ENCODE measurements at places on chromosomes 4 and X.

DNA sequence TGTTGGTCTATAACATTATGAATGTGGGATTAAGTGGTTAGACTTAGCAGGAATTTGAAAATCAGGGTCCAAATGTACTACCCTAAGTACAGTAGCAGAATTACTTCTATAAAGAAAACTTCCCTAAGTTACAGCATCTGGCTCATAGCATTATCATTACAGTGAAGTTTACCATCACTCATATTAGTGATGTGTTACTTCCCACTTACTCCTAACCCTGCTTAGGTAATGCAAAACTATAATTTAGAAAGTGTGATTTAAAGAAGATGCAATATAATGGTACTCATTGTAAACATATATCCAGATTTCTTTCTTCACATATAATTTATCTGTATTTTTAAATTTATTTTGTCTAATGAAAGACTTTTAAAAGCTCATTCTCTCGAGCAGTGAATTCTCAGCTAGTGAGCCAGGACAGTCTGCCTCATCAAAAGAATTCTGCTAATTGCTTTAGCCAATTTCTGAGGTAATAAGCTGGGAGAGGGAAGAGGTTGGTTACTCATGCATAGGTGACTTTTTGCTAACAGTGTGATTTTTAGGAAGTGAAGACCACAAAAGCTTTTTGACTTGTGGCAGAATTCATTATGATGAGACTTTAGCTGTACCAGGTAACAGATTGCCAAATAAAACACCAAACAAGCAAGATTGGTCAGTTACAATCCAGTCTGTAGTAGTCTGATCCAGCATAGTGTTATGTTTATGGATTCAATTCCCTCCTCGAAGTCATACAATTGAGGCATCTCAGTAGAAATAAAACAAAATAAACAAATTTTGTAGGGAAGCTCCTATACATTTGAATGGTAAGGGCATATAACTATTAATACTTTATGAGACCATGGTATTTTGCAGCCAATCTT, 21.0 kb downstream of the PLS3 start:
- no peak for DNase-seq

- DNase-seq = no peak
Observed at GRCh38 chrX:93875621-93876282, 201.7 kb downstream of the FAM133A start.

DNA sequence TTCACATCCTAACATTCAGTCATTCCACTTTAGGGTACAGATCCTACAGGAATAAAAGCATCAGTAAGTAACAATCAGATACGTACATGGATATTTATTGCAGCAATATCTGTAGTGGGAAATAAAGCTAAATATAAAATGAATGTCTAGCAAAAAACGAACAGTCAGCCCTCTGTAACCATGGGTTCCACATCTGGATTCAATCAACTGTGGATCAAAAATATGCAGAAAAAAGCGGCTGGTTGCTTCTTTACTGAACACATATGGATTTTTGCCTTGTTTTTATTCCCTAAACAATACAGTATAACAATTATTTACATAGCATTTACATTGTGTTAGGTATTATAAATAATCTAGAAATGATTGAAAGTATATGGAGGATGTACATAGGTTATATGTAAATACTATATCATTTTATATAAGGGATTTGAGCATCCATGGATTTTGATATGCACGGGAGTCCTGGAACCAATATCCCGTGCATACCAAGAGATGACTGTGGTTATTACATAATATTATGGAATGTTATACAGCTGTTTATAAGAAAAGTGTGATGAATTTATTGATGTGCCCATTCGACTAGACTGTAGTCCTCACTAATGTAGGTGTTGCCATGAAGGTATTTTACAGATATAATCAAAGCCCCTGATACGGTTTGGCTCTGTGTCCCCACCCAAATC, 132.8 kb downstream of the ARHGEF9 start:
- DNase-seq = no peak

- no peak for DNase-seq
Observed at GRCh38 chr4:17867276-17867675, 56.5 kb downstream of the NCAPG start.

- DNase-seq = no peak
Observed at GRCh38 chr4:129358571-129358970, 262.6 kb downstream of the C4orf33 start.

DNA sequence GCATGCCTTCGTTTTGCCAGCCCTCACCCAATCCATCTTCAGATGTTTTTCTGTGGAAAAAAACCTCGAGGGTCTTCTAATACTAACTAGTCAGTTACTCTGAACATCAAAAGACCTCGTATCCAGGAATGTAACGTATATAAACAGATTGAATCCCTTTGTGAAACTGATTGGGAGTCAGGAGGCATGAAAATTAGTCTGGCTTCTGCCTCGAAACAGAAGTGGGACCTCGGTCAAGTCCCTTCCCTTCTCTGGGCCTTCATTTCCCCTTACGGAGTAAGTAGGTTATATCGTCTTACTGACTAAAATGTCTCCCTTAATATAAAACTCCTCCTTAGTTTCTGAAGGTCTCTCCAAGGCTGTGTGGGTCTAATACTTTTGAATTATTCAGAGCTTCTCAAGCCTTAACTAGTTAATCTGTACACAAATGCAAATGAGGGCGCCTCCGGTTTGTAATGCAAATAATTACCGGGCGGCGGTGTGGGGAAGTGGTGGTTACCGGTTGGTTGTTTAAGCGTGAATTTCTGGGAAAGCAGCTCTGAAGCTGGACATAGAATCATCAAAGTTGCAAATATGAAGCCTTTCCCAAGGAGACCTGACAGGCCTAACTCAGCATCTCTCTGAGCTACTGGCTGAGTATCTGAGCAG, 11.4 kb upstream of the NKRF start:
- no peak for DNase-seq

GRCh38 chr4:75512386-75513211, 1.6 kb downstream of the RCHY1 start:
- peak; percentile 15 for DNase-seq

DNA sequence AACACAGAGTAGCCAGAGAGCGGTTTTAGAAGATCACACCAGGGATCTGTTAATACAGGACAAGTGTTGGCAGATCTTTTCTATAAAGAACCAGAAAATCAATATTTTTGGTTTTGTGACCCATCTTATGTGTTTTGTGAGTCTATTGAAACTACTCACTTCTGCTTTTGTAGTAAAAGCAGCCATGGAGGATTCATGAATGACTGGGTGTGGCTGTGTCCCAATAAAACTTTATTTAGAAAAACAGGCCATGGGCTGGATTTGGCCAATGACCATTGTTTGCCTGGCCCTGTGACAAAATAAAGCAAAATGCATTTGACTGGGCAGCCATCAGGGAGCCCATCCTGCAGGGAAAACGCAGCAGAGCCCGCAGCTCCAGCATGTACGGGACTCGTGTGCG, 99.9 kb upstream of the ADRA2C start:
- DNase-seq = no peak

DNA sequence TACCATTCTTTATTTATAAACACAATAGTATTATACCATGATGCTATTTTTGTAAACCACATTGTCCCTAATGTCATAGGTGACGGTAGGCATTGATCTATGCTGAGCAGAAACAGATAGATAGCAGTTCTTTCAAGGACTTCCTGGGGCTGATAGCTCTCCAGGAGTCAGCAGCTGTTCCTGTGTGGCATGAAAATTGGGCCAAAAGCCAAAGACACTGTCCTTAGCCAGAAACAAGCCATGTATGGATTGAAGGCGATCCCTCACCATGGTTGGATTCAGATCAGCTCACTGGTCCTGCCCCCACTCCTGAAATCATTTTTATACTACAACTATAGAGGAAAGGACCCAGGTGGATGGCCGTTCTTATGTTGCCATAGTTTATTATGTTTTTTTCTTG, 53.6 kb downstream of the DDX60 start:
- no peak for DNase-seq

DNA sequence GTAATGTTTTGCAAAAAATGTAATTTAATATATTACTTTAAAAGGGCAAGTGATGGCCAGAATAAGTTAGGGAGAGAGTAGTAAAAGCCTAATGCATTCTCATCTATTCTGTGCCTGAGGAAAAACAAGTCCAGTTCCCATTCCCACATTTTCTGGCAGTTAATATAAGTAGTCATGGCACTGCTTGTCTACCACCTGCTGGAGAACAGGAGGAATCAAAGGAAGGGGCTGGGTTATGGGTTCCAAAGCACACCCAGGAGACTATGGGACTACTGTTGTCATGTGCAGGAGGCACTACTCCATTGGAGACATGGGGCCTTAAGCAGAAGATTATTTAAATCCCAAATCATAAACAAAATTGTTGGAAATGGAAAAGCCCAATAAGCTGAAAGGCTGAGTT, 2618.6 kb downstream of the ARAP2 start:
- DNase-seq = no peak

GRCh38 chrX:72128881-72129280, 2.8 kb downstream of the RTL5 start:
- DNase-seq = peak; percentile 32

DNA sequence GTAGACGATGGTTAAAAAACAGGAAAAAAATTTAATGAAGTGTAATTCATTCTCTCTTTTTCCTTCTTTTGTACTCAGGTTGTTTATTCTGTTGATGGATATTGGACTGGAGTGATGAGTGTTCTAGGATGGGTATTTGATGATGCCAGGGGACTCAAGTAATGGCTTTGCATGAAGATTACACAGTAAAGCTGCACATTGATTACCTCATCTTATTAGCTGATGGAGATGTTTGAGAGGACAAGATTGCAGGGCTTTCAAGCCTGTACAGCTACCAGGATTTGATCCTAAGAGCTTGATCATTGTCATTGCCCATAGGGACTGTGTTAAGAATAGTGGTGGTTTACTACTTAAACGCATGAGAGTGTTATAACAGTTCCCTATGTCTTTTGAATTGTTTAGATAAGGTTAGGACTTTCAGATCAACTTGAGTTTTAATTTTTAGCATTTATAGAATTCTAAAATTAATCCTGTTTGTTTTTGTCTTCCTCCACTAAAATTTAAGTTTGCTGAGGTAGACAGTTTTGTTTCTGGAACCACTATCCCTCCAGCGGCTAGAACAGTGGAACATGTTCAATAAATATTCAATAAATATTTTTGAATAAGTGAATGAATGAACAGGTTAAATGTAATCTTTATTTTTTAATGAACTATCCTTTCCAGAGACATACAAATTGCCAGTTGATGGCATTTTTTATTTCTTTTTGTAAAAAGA, 58.2 kb downstream of the GAB1 start:
- no peak for DNase-seq

GRCh38 chr4:27357283-27357682, 496.6 kb downstream of the STIM2 start:
- DNase-seq = no peak

- no peak for DNase-seq
Observed at GRCh38 chrX:131741103-131741581, 197.3 kb downstream of the OR13H1 start.

GRCh38 chr4:81030061-81030980, at the start of gene BMP3:
Gene BMP3, plus strand, starts transcription at chr4:81030708. Its CDS starts 577 bp downstream, at chr4:81031285.
- DNase-seq = no peak

GRCh38 chr4:183335369-183335940, 13.2 kb upstream of the CLDN24 start:
- DNase-seq = no peak

DNA sequence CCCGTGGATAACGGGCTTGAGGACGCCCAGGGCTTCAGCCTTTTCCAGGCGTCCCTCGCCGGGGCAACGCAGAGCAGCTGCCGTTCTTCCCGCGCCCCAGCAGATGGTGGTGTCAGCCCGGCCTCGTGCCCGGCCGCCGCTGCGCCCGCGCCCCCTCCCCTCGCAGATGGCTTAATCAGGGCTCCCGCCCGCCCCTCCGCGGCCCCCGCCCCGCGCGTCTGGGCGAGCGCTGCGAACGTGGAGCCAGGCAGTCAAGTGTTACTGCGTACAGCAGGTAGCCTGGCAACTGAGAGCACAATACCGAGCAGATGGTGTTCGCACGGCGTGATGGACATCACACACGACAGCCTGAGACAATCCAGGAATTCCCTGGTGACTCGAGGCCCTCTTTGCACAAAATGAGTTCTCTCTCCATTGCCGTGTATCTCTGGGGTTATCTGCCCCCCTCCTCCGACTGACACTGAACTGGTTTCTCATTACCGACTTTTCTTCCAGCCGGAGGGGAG, 69.3 kb downstream of the MGST2 start:
- DNase-seq = peak; percentile 73

- DNase-seq = no peak
Observed at GRCh38 chr4:52841682-52842456, 20.2 kb upstream of the RASL11B start.

DNA sequence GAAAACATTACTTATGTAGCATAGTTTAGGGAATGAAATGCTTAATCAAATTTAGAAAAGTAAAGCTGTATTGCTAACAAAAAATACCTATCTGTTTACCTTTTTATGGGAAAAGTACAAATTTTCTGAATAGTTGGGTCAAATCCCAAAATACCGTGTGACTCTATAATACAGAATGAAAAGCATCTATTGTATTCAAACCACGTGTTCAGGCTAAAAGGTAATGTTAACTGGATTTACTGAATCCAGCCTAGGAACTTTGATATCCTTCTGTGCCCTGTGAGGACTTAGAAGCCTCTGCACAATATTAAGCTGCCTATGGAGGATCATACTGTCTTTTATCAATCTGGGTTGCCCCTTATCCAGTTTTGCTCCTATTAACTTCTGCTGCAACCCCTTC, 36.3 kb upstream of the AGA start:
- no peak for DNase-seq

GRCh38 chr4:109879081-109879480, 31.2 kb downstream of the LRIT3 start:
- DNase-seq = no peak

GRCh38 chr4:45475548-45475947, 648.3 kb downstream of the GABRG1 start:
- no peak for DNase-seq

GRCh38 chr4:65391814-65392213, 278.5 kb downstream of the EPHA5 start:
- DNase-seq = no peak

- no peak for DNase-seq
Observed at GRCh38 chrX:121655276-121655675, 607.9 kb downstream of the GLUD2 start.

- DNase-seq = no peak
Observed at GRCh38 chr4:10298681-10299080, 158.5 kb downstream of the ZNF518B start.

- no peak for DNase-seq
Observed at GRCh38 chrX:123749643-123750042, 16.8 kb upstream of the THOC2 start.

DNA sequence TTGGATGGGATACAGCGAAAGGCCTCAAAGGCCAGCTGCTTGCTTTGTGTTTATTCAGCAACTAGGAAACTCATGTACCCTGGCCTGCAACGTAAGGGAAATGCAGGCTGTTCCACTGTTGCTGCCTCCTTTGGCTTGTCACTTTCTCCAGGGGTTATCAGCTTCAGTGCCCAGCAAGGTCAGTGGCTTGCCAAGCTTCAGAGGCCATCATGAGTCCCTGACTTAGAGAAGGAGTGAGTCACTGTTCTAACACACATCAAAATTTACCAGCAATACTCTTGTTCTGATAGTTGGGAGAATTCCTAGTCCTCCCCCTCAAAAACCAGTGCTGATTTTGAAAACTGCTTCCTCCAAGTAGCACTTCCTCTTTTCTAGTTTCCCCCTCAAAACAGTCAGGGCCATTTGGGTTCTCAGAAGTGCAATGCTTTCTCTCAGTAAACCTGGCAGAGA, 250.8 kb downstream of the ARHGAP24 start:
- DNase-seq = no peak

- no peak for DNase-seq
Observed at GRCh38 chr4:67036791-67037190, 508.5 kb downstream of the CENPC start.

- no peak for DNase-seq
Observed at GRCh38 chr4:108370291-108371141, 201.8 kb upstream of the LEF1 start.

GRCh38 chr4:154205471-154205870, 286.1 kb downstream of the DCHS2 start:
- no peak for DNase-seq
